ENCODE measurements at places on chromosomes 4 and X.

GRCh38 chrX:152028579-152028978 lies 54.1 kb upstream of the GABRE start:
- DNase-seq = no peak

DNA sequence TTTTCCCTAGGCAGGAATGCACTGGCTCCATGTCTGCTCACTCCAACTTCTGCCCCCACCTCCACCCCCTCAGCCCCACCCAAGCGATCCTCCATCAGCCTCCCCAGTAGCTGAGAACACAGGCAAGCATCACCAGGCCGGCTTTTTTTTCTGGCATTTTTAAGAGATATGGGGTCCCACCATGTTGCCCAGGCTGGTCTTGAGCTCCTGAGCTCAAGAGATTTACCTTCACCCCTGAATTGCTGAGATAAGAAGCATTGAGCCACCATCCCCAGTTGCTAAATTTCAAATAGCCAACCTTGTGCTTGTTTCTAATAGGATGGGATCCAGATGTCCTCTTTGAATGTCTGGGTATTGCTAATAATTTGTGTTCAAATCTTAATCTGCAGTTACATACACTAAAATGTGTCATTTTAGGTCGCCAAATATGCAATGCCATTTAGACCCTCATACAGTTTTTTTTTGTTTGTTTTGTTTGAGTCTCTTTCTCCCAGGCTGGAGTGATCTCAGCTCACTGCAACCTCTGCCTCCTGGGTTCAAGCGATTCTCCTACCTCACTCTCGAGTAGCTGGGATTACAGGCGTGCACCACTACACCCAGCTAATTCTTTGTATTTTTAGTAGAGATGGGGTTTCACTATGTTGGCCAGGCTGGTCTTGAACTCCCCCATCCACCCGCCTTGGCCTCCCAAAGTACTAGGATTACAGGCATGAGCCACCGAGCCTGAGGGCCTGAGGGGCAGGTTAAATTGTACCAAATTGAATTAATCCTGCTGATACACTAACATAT lies 8.8 kb downstream of the LARP7 start:
- DNase-seq = no peak

- no peak for DNase-seq
These were observed 3.1 kb downstream of the TNMD start for GRCh38 chrX:100587861-100588260.

DNA sequence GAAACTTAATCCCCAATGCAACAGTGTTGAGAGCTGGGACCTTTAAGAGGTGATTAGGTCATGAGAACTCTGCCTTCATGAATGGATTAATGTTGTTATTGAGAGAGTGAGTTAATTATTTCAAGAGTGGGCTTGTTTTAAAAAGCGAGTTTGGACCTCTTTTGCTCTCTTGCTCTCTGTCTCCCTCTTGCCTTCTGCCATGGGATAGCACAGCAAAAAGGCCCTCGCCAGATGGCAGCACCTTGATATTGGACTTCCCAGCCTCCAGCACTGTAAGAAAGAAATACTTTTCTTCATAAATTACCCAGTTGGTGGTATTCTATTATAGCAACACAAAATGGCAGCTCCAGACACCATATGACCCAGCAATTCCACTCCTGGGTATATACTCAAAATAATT lies 7.0 kb upstream of the ATP6AP2 start:
- no peak for DNase-seq

DNA sequence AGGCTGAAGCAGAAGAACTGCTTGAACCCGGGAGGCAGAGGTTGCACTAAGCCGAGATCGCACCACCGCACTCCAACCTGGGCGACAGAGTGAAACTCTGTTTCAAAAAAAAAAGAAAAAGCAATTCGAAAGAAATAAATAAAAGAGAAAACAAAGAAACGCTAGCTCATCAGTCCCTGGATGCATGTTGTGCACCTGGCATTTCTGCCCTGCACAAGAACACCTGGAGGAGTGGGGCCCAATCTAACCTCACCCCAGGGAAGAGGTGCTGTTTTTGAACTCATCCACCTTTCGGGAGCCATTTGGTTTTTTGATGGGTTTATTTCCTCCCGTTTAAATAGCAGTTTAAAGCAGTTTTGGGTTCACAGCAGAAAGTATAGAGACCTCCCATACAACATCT lies 5.7 kb upstream of the MRFAP1 start:
- no peak for DNase-seq

DNA sequence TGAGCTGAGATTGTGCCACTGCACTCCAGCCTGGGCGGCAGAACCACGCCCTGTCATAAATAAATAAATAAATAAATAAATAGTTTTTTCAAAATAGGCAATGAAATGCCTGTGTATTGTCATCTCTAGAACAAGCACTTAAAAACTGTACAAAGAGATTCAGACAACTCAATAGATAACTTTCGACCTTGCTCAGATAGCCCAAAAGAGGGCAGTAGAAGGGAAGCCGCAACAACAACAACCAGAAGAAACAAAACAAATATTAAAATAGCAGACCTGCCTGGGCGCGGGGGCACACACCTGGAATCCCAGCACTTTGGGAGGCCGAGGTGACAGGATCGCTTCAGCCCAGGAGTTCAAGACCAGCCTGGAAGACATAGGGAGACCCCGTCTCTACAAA lies 9.4 kb upstream of the CLDN34 start:
- DNase-seq = no peak

GRCh38 chr4:34720571-34720970 lies 1523.7 kb downstream of the ARAP2 start:
- DNase-seq = peak; percentile 41

DNA sequence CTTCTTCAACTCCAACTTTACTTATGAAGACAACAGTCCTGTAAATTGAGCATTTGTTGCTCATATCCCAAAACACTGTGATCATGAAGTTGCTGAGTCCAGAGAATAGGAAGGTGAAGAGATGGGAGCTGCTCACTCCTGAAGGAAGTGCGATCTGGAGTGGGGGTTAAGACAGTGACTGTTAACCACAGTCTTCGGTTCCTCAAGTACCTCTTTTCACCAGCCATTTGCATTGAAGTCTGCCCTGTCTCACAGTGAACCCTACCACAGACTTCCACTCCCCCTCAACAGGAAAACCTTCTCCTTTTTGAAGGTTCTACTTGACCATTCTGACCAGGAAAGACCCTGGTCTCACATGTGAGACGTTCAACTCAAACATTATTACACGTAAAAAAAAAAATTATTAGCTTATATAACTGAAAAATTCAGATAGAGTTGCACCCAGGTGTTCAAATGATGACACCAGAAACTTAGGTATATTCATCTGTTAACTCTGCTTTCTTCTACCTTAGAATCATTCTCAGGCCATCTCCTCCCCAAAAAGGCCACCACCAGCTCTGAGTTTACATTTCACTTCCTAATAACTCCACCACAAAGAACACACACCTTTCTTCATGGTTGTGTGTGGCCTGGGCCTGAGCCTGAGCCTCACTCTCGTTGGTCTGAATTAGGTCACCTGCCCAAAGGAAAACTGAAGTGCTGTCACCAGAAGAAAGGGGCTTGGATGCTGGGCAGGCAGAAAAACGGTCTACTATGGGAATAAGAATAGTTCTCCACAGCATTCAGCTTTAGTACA lies 199.2 kb downstream of the DCTD start:
- no peak for DNase-seq

DNA sequence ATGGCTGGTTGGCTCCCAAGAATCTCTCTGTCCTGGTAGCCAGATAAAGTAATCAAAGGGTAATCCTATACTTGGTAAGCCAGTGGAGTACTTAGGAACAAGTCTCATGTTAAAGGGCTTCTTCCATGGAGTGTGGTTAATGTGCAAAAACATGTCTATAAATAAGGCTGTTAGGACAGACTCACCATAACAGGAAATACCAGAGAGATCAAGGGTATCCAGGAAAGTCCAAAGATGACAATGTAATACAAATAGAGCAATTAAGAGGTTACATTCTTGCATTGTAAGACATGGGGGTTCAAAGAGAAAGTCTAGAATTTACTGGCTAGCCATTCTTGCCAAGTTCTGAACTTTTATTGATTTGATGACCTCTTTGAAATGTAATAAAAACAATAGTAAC lies 61.9 kb upstream of the ZCCHC13 start:
- no peak for DNase-seq

DNA sequence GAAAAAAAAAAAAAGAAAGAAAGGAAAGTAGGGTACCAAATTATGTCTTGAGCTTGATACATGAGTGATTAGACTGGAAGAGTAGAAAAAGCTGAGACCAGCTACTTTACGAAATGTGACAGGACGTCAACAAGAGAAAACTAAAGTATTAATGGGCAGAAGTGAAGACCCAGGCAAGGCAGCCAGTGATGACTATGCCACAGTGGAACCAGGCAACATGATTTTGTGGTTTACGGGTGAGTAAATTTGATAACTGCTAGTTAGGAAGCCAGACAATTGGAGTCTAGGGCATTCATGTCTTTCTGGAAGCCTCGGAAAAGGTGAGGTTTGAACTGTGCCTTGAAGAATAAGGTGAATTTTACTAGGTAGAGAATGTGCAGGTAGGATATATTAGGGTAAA lies 326.4 kb downstream of the TENM3 start:
- DNase-seq = no peak

GRCh38 chr4:20652226-20652885 lies 47.9 kb upstream of the PACRGL start:
- no peak for DNase-seq

DNA sequence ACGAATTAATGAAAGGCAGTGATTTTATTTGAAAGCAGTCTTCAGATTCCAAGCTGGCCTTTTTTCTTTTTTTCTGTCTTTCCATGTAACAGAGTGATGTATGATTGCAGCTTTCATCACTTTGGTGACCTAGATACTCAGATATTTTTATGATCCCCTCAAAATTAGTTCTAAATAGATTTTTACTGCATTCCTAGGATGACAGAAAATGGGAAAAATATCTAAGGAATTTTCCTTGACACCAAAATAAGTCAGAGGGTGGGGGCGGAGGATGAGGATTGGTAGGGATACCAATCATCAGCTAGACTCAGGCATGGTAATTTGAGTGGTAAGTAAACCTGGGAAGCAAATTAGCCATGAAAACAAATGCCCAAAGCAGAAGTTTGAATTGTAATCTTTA lies 11.9 kb upstream of the HMGB2 start:
- DNase-seq = peak; percentile 70

- DNase-seq = no peak
These were observed 1.1 kb upstream of the RAP1GDS1 start for GRCh38 chr4:98260047-98260578.

DNA sequence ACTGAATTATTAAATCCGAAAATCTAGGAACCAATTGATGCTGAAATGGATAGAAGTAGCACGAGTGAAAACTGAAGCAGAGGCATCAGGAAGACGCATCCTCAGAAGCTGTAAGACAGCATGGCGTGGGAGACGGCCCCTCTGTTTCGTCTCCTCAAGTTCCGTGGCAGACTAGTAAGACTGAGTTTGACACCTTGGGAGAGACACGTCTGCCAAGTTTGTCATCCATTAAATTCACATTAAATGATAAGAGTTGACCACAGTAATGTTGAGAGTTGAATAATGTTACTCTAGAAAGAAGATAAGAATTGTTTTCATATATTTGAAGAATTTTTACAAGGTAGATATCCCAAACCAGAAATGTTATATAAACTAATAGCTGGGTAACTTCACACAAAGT lies 736.1 kb upstream of the FRG1 start:
- DNase-seq = no peak

DNA sequence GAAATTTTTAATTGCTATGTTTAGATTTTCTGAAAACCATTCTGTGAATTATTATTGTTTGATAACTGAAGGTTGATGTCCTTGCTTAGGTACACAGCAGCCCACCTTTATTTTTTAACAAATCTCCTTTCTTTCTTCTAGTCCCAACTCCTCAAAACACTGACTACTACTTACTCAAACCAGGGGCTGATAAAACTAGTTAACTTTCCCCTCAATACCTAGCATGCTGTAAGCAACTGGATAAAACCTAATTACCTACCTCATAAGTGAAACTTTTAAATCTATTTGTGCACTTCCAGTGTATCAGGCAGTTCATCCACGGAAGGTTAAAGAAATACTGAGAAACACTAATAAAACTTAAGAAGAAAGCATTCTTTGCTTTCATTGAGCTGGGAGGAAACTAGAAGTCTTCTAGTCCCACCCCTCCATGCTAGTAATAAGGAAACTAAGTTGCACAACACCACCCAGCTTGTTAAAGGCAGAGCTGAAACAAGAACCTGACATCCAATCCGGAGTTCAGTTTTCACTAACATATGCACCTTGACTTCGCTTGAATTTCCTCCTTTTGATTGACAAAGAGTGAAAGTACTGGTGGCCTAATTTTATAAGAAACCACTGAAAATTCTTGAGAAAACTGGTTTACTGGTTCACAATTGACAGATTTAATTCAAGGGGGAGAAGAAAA lies 180.2 kb upstream of the TET2 start:
- DNase-seq = no peak

GRCh38 chr4:159117968-159118367 lies 15.1 kb downstream of the RAPGEF2 start:
- DNase-seq = no peak

DNA sequence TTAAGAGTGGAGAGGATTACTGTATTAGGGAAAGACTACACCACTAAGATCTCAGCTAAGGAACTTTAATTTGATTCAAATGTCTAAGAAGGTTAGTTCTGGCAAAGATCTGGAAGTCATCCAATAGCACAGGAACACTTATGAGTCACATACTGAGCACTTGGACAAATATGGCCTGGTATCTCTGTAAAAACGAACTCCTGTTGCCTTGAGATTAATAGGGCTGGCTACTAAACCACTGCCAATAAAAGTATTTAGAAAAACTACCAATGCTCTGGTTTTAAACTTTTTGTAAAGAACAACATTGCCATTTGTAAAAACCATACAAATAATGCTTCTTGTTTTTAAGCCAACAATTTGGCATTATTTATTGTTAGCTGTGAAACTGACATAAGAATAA lies 70.5 kb downstream of the SEC24D start:
- peak; percentile 72 for DNase-seq

DNA sequence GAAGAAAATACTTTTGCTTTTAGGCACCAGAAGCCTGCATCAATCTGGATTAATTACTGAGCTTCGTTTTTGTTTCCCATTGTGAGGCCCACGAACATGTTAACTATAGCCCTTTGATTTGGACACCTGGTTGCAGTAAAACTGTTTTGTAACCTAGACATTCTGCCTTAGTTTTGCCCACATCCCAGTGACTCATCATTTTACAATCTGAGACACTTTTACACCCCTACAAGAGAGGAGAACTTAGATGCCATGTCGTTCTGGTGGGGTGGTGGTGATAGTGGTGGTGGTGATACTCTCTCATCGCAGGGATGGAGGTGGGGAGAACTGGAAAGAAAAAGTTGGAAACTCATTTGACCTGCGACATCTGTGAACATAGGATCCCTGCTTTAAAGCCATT lies 1257.2 kb downstream of the ADGRL3 start:
- DNase-seq = no peak

DNA sequence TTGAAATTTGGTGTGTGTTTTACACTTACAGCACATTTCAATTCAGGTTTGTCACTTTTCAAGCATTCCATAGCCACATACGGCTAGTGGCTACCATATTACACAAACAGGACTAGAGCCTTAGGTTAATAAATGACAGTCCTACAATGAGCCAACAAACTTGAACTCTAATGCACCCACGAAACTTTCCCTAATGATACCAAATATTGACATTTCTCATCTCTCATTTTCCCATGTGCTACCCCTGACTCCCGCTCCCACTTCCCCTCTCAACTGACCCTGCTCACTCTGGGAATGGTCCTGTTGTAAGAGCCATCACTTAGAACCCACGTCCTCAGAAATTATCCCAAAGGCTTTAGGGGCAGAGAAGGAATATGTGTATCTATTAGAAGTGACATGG lies 4.9 kb upstream of the TLR10 start:
- DNase-seq = no peak

GRCh38 chr4:53563824-53564223 lies 27.5 kb downstream of the LNX1 start:
- DNase-seq = peak; percentile 66
